ENCODE measurements at places on chromosomes 1 and 21.

DNA sequence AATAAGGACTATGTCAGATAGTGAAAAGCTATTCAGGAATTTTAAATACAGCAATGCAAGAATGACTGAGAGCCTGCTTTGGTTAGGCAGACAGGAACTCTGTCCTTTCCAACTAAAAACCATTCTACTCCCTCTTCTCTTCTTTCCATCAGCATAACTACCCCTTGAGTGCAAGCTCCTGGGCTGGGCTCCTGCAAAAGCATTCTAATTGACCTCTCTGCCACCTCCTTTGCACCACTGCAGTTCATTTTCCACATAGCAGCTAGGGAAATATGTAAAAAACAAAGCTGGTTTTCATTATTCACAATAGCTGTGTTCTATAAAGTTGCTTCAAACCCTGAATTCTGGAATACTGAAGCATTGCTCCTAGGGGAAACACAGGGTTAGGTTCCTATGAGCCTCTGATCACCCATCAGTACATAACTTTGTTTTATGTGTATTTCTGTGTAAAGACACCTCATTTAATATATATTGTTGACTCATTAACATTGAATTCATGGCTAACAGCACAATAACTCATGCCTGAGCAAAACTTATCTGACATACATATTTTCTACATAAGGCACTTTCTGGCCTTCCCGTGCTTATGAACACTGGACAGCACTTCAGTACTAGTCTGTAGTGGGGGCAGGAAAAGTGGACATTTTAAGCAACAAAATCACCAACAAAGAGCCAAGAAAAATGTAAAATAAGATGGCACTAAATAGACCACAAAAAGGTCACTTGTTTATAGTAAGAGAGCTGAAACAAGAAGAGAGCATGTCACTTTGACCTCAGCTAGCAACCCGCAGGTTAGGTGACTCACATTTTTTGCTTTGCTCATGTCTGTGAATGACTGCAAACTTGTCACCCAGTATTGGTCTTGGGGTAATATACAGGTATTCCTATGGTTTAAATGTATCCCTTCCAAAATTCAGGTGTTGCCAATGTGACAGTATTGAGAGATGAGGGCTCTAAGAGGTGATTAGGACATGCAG, 57.9 kb upstream of the IRF2BP2 start:
- DNase-seq, result no peak

GRCh38 chr1:24540906-24541710, 14.8 kb upstream of the NCMAP start:
- DNase-seq, result no peak

DNA sequence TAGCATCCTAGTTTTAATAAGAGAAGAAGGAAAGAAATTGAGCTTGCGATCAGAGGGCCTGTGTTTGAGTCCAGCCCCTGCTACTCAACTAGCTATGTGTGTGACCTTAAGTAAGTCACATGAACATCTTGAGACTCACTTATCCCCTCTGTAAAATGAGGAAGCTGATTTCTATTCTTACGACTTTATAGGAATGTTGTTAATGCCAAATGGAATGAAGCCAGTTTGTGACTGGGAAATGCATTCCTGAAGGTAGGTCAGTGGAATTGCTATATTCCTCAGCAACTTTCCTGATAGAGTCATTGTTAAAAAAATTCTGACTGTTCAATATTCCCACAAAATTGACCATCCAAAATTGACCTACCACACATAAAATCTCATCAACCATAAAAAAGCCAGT, 14.9 kb downstream of the FASLG start:
- DNase-seq, result no peak

DNA sequence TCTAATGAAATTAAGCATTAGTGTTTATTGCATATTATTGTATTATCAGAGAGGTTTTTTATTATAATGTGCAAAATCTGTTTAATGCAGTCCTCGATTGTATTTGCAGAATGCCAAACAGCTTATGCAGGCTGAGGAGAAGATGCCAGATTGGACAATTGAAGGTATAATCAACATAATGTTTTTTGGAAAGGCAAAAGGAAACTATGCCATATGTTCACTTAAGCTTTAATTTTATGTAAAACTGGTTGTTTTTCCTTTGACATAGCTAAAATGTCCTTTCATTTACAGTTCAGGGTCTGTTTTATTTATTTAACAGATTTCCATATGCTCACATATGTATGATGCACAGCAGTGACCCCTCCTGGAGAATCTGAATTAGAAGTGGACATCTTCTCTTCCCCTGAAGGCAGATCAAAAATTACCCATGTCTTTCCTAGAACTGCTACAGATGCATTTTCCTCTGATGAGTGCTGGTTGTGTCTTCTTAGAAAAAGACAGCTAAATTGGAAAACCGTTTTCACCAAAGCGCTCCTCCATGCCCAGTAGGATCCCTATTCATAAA, 143.5 kb upstream of the USH2A start:
- DNase-seq, result no peak

DNA sequence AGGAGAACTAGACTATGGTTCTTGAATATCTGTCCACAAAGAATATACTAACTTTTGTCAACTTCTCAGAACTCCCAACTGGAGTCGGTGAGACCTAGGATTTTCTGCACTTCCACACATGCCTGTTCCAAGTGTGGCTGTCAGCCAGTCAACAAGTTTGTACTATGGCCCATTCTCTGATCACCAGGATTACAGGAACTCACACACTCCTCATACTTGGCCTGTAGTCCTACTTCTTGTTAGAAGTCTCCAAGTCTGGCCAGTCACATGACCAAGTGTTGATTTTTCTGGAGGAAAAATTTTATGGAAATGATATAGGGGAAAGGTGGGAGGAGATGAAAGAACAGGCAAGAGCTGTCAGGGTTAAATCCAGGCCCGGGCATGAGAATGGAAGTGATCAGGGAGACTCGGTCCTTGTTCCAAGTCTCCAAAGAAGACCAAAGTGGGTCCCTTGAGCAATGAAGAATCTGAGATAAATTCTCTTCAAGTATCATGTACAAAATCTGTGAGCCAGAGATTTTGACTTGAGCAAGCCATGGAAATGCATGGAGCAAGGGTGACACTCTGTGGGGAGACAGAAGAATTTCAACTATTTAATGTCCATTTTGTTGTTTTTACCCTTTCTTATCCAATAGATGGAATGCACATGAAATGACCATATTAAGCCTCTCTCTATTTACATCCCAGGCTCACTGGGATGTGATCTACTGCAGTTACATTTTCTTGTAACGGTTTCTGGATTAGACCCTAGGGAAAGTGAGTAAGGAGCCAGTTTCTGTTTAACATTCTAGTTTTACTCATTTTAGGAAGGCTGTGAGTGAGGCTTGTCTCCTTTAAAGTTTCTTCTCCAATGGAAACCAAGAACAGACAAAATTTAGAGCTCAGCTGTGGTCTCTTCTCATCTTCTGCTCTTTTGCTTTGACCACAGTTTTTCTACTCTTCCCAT, 320.9 kb downstream of the ASTN1 start:
- DNase-seq, result no peak

GRCh38 chr1:220825819-220826551, 39.3 kb downstream of the MTARC1 start:
- DNase-seq, result no peak

GRCh38 chr1:248779350-248779749, 23.8 kb upstream of the LYPD8 start:
- no peak for DNase-seq

GRCh38 chr1:24114753-24115152, 2.8 kb upstream of the MYOM3 start:
- no peak for DNase-seq

DNA sequence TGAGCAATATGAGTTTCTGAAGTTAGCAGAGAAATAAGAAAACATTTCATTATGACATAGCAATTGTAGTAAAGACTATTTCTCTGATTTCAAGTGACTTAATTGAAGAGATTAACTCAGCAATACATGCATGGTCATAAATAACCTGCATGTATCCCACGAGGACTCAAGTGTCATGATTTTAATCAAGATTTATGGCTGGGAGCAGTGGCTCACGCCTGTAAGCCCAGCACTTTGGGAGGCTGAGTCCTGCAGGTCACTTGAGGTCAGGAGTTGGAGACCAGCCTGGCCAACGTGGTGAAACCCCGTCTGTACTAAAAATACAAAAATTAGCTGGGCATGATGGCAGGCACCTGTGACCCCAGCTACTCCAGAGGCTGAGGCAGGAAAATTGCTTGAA, 311.9 kb upstream of the PLD5 start:
- no peak for DNase-seq

DNA sequence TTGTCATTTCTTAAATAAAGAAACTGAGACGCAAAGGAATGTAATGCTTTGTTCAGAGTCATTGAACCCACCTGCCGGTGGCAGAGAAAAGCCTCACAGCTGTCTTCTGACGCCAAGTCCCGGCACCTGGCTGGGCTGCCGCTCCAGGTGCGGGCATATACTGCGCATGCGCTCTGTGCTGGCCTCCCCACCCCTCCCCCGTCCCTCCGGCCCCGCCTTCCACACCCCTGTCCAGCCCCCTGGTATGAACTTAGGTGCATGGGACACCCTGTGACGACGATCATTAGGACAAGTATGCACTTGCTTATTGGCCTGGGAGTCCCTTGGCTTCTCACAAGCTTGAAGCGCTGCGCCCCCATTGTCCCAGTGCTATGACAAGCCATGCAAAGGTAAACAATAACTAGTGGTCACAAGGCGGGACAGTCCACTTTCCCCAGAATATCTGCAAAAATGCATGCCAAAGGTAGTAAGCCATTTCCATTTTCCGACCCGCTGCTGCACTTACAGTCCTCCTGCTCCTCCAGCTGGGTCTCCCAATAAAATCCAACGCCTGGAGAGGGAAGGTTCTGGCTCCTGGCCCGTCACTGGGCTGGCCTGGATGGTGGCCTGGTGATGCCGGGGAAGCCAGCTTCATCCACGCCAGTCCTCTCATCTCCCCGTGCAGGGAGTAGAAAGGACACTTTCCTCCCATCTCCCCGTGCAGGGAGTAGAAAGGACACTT, 100.4 kb downstream of the PSMG1 start:
- DNase-seq, result no peak

- no peak for DNase-seq
Observed at GRCh38 chr1:21872445-21873079, 60.5 kb downstream of the LDLRAD2 start.

- no peak for DNase-seq
Observed at GRCh38 chr21:35441868-35442582, 392.9 kb upstream of the RUNX1 start.

GRCh38 chr1:64842224-64842623, 97.3 kb downstream of the RAVER2 start:
- no peak for DNase-seq

DNA sequence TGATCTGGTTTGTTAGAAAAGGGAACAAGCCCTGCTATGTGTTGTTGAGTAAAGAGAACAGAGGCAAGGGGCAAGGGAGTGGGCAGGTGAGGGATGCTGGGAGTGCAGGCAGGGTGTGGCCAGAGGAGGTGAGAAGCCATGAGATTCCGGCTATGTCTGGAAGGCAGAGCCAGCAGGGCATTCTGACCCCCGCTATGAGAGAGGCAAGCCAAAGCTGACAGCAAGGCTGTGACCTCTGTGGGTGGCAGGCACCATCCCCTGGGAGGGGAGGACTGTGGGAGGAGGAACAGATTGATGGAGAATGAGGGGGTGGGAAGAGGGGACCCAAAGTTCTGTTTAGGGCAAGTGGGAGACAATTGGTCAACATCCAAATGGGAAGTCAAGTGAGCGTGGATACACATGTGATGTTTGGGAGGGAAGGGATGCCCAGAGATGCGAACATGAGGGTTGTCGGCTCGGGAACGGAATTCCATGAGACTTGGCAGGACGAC, 19.5 kb upstream of the PADI6 start:
- DNase-seq, result no peak

DNA sequence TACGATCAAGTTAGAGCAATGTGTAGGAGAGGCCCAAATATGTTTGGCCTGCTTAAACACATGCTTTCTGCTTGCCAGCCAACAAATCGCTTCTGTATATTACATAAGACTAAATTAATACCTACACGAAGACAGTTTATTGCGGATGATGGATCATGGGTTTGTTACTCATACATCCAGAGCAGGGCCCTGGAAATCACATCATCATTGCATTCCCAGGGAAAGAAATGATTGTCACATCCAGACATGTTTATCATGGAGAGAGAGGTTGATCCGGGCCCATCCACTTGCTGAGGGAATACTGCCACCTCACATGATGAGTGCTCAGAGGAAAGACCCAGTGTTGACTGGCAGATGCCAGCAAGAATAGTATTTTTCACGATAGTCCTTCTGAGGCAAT, 282.6 kb downstream of the NUF2 start:
- no peak for DNase-seq

DNA sequence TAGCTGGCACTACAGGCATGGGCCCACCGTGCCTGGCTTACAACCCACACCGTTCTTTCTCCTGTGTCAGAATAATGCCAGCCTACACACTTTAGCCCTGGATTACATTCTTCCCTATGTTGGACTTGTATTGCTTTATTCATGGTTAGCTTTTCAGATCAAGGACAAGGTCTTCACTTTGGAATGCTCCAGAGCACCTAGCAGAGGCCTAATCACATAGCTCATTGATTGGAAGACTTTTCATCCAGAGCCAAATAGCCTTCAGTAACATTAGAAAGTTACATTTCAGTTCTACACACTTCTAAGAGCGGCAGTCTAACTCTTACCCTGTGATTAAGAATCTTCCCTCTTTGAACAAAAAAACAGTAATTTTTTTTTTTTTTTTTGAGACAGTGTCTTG, 29.4 kb upstream of the ZFYVE9 start:
- DNase-seq, result no peak

GRCh38 chr1:68145418-68146126, 86.8 kb downstream of the WLS start:
- DNase-seq, result no peak

- DNase-seq, result no peak
Observed at GRCh38 chr1:56397811-56398231, 181.5 kb downstream of the PLPP3 start.

GRCh38 chr1:146031476-146031875, 9.9 kb upstream of the HJV start:
- no peak for DNase-seq

- no peak for DNase-seq
Observed at GRCh38 chr1:21337454-21337927, 47.2 kb upstream of the ECE1 start.

- DNase-seq, result no peak
Observed at GRCh38 chr1:151069103-151069486, 1.5 kb upstream of the GABPB2 start.

DNA sequence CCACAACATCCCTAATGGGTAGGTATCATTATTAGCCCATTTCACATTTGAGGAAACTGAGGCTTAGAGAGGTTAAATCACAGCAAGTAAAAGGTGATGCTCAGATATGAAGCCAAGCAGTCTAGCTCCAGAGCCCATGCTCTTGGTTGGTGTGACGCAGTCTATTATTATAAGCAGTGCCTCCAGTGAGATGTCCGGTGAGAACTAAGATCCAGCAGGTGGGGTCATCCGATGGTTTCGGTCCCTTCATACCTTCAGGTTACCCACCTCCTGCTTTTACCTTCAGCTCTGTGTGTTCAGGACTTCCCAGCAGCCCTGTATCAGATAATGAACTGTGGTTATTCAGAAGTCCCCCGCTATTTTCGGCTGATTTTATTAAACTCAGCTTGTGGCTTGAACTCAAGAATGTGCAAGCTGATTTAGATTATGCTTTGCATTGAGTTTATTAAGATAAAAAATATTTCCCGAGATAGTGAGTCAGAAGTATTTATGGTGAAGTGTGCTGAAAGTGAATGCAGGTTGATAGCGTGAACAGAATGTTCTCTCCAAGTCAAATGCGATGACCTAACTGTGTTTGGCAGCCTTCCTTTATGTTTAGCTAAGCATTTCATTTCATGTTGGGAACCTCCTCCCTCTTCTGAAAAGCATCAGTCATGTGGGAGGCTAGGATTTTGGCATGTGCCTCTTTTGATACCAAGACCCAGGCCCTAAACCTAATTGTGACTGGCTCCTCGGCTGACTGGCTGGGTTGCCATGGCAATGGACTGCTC, 160.9 kb upstream of the UBE2U start:
- no peak for DNase-seq

GRCh38 chr1:32868806-32869455, 1.8 kb downstream of the FNDC5 start:
- no peak for DNase-seq

All from effector memory CD8-positive, alpha-beta T cell (primary cell).